ENCODE measurements at places on chromosomes 5 and 9.

GRCh38 chr5:1750469-1750868 is 49.2 kb downstream of the MRPL36 start:
- DNase-seq: no peak

DNA sequence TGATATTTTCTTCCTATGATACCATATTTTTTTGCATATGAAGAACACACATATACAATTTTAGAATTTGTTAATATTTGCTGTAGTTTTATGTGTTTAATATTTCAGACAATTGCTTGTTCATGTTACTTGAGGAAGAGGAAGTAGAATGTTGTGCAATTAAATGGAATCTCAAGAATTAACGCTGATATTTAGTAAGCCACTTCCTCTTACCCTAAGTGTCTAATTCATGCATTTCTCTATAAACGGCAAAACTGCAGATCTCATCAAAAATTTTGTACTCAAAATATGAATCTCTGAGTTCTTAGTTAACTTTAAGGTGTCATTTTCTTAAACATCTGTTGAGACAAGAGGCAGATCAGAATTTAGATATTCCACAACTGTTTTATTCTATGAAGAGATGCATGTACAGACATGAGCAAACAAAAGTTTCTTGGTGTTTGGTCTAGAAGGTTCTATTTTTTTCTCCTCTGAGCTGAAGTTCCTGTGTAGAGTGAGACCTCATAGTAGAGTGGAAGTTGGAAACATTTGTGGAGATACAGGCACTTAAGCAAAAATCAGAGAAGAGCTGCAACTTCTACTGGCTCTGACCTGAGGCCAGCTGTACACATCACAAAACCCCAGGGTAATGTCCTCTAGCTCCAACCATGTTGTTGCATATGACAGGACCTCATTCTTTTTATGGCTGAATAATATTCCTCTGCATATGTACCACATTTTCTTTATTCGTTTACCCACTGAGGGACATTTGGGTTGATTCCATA is 16.6 kb upstream of the TGFBI start:
- DNase-seq: no peak

DNA sequence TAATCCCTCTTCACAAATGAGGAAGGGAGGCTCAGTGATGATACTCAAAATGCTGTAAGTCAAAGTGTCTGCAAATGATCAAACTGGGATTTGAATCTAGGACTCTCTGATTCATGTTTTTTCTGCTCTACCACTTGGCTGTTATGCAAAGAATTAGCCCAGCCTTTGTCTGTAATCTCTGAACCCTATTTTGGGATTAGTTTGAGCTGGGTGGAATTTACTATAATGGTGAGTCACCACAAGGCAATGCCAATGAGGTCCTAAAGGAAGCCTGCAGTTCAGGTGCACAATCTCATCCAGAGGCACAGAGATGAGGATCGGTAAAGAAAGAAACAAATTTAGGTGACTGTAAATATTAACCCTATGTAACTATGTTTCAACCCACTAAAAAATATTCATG is 29.2 kb downstream of the RFK start:
- DNase-seq: peak; percentile 14

DNA sequence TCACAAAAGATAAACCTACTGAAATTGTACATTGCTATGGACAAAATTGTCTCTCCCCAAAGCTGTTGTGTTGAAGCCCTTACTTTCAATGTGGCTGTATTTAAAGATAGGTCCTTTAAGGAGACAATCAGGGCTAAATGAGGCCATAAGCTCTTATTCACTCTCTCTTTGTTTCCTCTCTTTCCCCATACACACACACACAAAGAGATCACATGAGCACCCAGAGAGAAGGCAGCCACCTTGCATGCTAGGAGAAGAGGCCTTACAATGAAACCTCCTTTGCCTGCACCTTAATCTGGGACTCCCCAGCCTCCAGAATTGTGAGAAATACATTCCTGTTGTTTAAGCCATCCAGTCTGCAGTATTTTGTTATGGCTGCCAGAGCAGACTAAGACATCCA is 1295.6 kb upstream of the CDH6 start:
- no peak for DNase-seq

- no peak for DNase-seq
These were observed 17.9 kb downstream of the TRUB2 start for GRCh38 chr9:128304136-128304970.

DNA sequence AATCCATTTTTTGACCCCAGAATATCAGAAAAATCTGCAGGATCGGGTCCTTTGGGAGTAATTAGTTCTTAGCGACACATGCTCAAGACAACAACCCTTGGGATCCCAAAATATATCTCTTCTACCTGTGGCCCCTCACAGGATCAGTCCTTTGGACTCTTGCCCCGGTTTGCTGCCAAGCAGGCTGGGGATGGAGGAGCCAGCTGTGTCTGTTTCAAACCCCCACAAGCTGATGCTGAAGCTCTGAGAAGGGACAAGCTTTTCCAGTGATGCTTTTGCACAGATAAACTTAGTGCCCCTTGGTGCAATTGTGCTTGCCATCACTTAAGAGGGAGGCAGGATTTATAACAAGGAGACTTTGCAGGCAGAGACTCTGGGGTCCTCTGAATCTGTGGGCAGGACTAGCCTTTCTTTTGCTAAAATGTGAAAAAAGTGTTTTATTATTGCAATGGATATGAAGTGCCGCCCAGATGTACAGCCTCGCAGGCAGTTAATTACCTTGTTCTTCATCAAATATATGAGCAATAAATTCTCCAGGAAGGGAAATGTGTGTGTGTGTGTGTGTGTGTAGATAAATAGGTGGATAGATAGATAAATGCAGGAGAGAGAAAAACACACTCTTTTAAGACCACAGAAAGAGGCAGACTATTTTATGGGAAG is 9.6 kb upstream of the LHX2 start:
- DNase-seq: no peak

- DNase-seq: no peak
These were observed 50.4 kb upstream of the ASS1 start for GRCh38 chr9:130394320-130394719.

DNA sequence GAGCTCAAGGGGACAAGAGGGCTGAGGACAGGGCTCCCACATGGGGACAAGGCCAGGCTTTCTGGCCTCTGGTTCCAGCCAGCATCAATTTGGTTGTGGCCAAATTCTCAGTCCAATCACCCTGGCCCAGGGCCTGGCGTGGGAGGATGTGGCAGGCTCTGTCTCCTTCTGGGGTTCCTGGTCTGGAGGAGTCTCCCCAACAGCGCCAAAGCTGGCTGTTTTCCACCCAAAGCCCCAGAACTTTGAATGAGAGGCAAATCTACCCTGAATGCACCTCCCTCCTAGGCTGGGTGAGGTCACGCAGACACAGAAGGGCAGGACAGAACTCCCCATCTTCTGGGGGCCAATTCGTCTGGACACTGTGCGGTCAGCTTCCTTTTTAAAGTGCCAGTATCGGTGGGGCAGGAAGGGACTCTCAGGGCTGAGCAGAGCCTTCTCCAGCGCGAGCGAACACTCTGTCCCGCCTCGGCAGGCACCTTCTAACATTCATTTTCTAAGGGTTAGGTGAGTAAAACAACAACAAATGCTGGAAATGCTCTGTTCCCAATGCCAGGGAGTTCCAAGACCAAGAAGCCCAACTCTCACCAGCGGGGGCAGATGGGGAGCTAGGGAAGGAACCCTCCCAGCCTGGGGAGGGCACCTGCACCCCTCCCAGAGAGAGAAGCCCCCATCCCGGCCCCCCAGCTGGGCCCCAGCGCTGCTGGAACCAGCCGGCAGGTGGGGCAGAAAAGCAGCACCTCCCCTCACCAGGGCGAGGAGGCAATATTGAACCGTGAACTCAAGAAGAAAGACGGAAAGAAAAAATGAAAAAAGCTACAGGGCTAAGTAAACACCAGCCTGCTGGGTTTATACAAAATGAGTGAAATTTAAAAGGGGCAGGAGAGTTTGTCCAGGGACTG is 3.7 kb upstream of the DPM2 start:
- DNase-seq: no peak

DNA sequence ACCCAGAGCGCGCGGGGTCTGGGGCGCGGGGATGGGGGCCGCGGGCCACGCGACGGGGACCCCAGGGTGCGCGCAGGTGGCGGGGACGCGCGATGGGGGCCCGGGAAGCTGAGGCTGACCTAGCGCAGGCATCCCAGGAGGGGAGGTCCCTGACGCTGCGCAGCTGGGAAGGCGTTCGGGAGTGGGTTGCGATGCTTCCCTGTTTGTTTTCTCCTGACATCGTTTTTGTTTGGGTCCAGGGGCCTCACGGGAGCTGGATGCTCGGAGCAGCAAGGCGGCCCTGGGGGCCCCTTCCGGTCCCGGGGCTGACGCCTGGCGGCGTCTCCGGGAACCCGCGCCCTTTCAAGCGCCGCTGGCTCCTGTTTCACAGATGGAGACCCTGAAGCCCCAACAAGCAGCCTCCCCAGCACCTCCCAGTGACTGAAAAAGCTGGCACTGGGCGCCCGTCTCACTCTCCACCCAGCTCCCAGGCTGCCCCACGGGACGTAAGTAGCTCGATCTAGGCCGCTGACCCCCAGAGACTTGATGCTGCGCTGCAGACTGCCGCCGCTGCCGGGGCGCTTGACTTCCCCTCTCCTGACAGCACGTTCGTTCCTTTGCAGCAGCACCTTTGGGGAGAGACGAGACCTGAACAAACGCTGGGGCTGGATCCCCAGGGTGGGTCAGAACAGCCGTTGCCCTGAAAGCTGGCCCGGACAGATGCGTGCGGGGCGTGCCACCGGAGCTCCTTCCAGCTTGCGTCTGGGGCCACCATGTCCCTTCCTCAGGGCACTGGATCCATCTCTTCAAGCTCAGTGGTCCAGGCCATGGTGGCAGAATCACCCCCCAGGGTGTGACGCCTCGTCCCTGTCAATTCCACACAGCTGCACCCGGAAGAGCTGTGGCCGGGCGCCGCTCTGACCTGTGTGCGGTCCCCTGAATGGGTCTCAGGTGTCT is 593 bp downstream of the BRD3OS start:
- no peak for DNase-seq

DNA sequence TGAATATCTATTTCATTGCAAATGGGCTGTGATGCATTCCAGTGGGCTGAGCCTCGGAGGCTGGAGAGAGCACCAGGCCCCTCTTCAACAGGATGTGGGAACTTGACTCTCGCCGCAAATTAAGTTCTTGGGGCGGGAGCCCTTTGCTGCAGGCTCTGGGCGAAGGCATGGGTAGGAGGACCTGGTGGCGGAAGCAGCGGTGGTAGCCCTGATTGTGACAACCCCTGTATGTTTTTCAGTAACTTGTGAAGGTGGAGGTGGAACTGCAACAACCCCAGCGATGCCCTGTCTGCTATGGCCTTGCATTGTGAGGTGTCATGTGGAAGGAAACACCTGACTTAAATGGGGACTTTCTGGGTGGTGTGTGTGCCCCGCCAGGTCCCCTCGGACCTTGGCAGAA is 9.4 kb downstream of the FYB1 start:
- DNase-seq: no peak

DNA sequence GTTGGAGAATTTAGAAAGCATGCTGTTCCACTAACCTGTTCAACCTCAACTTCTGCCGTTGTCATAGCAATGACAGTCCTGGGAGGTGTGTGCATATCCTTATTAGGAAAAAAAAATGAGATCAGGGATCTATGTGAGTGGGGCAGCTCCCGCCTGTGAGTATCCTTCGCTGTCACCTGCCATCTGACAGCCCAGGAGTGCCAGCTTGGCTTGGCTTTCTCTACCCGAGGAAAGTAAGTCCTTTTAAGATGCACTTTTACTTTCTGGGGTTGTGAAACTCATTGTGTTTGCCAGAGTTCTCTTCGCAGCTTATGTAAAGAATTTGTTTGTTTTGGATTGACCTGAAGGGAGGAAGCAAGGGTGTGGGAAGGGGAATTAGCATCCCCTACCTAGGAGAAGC is 21.8 kb downstream of the PCDHAC2 start:
- no peak for DNase-seq
